ENCODE measurements at places on chromosomes 16 and 17. TPM values are rescaled to one million over a fixed set of nuclear protein-coding genes. Genes with fewer than 3 reads are reported as not detected.

ATP5PD gene
- 448 TPM for polyA plus RNA-seq

CEP295NL gene
- polyA plus RNA-seq: not detected

ARHGDIG gene
- not detected for polyA plus RNA-seq

RDM1 gene
- polyA plus RNA-seq: 15.1 TPM

ICAM2 gene
- polyA plus RNA-seq: 64.1 TPM
